HAP-1 (cell line): ENCODE measurements at places on chromosomes 13 and 19.

DNA sequence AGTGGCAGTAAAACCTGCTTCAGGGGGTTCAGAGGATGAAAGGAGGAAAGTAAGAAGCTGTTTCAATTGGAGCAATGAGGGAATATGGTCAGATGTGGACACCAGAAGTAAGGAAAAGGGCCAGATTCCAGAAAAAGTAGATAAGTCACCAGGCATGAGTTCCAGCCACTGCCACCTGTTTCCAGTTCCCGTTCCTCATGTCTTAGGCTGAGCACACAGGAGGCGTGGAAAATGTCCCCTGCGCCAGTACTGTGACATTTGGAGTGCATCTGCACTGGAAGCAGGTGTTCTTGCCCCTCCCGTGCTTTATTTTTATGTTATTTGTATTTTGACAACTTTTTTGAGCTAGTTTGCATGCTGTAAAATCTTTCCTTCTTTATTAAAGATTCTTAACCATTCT, 25.3 kb downstream of the LMO7 start:
- DNase-seq: no peak

DNA sequence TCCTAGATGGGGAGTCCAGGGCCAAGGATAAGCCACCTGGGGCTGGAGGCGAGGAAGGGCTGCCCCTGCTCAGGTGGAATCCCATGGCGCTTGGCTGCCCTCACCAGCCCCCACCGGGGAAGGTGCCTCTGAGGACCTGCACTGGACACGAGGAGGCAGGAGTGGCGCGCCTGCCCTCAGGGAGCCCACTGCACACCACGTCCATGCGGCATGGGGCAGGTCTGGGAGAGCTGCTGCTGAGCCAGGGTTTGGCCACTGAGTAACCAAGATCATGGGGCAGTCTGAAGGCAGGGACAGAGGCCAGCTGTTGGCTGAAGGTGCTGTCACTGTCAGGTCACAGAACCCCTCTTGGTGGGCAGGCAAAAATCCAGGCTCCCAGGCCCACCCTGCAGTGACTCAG, 25.9 kb downstream of the ELAVL1 start:
- DNase-seq: no peak

DNA sequence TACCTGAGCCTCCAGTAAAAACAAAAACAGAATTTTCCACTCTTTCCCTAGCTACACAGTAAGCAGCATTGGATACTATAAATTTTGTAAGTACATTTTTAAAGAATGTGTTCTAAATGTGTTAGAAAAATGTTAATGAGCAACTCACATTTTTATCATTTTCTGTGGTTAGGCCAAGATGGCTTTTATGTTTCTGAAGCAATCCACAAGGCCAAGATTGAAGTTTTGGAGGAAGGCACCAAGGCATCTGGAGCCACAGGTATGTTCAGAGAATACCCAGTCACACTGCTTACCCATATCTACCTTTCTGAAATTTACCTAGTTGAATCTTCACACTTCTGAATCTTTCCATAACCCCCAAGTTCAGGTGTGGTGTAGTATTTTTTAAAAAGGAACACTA, 21.6 kb downstream of the SERPINE3 start:
- DNase-seq: no peak

DNA sequence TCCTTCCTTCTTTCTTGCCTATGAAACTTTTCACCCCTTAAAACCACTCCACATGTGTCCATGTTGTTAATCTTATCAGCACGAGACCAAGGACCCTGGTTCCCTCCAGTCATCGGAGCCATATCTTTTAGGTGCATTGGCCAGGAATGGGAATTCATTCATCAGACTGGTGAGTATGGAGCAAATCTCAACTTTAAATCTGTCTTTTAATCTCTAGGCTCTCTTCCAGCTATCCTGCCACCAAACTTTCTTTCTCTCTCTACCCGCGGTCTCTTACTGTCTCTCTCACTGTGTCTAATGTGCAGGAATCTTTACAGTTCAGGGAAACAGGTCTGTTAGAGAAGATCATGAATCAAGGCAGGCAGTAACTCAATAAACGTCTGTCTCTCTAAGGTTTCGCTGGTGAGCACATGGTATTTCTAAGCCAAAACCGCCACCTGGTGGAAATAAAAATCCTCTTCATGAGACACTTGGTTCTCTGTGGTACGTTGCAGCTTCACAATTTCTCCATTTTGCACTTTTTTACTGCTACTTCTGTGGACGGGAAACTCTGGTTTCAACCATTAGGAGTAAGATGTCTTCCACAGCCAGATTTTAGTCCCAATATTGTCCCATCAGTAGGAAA, 16.1 kb downstream of the LGALS16 start:
- DNase-seq: peak; percentile 44

DNA sequence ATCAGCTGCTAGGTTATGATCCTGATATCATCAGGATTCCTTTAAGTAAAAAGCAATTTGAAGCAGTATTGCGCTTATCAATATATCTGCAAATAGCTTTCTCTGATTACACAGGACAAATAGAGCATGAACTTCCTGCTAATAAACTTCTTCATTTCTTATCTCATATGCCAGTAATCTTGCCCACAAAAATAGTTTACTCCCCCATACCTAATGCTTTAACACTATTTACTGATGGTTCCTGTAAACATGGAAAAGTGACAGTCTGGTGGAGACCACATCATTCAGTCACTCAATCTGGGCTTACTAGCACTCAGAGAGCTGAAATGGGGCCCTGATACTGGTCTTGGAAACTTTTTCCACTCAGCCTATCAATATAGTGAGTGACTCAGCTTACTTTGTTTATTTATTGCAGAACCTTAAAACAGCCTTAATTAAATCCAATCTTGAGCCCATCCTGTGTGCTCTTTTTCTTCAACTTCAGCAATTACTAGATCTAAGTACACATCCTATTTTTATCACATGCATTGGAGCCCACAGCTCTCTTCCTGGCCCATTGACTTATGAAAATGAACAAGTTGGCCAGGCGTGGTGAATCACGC, 1464.3 kb downstream of the UQCRFS1 start:
- DNase-seq: no peak
